Esophagus squamous epithelium (tissue), 5 donors: ENCODE measurements at places on chromosomes 7 and 10. TPM values are rescaled to one million over a fixed set of nuclear protein-coding genes. Genes with fewer than 3 reads are reported as not detected.

TAS2R5 gene
- total RNA-seq, result not detected

NUDCD3 gene
- total RNA-seq, result 50.8 TPM

NXPH1 gene
- not detected for total RNA-seq

RELN gene
- total RNA-seq, result 0.88 TPM

GRCh38 chr7:51613911-51614357 is 297.3 kb upstream of the COBL start:
- no peak for DNase-seq

- DNase-seq, result no peak
Measured at GRCh38 chr7:12303062-12303461, 92.0 kb downstream of the TMEM106B start.

DNA sequence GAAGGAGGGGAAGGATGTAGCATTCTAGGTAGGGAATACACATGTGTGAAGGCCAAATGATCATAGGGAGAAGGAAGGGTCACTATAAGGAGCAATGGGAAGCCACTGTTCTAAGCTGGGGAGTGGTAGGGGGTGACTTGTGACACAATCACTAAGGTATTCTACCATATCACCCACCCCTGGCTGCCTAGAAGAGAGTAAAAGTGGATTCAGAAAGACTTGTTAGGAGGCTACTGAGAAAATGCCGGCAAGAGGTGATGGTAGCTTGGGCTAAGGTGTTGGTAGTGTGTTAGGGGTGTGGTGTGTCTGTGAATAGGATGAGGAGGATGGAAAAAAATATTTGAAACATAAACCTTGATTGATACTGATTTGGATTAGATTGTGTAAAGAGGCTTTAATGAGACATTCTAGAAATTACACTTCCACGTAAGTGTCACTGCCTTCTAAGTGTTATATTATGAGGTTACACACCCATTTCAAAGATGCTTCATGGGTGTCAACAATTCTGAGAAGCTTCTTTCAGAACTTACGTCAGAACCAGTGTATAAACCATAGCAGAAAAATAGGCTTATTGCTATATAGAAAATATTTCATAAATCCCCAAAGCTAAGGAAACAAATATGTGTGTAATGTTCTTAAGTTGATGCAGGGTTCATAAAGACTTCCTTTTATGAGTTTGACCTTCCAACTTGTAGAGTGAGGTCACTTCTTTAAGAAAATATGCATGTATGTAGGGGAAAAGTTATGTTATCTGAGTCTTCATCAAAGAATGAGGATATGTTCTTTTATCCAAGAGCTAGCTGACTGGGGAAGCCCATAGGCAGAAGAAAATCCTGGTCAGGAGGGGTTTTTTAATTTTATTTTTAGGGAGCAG is 5.6 kb upstream of the BPGM start:
- no peak for DNase-seq

GRCh38 chr10:103742824-103743223 is 112.6 kb downstream of the SH3PXD2A start:
- no peak for DNase-seq

GRCh38 chr7:133625046-133625445 is 372.2 kb downstream of the EXOC4 start:
- no peak for DNase-seq

DNA sequence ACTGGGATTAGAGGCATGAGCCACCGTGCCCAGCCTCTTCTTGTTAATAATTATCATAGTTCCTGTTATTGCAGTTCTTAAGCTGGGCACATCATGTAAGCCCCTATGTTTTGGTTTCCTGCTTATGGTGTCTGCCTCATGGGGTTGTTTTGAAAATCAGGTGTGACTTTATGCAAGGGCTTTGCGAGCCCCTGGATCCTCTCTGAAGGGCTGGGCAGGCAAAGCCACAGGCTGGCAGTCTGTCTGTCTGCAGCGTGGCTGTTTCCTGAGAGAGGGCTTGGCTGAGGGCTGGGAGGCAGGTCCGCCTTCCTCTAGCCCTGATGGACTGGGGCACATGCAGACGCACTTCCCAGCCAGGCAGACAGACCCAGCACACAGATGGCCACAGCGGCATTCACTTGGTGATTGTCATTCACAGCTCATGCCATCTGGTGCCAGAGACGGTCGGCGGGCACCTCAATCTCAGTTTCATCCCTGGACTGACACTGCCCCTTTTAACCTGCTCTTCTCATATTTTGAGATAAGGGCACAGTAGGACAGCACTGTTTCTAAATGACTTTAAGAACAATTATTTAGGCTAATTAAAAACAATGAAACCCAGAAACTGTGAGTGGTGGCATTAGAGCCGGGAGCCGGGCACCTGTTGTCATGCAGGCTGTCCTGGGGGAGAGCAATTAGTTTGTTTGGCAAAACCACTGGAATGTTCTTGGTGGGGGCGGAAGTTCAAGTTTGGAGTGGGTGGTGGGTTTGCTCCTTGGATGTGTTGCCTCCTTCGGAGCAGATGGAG is 35.5 kb downstream of the RBM20 start:
- DNase-seq, result no peak

- DNase-seq, result no peak
Measured at GRCh38 chr7:87766827-87767226, 109.3 kb downstream of the SLC25A40 start.

DNA sequence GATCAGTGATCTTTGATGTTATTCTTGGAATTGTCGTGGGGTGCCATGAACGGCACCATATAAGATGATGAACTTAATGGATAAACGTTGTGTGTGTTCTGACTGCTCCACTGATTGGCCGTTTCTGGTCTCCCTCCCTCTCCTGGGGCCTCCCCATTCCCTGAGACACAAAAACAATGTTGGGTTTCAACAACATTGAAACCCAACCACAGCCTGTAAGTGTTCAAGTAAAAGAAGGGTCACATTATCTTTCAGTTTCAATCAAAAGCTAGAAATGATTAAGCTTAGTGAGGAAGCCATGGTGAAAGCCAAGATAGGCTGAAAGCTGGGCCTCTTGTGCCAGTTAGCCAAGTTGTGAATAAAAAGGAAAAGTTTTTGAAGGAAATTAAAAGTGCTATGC is 19.5 kb downstream of the EN2 start:
- no peak for DNase-seq

DNA sequence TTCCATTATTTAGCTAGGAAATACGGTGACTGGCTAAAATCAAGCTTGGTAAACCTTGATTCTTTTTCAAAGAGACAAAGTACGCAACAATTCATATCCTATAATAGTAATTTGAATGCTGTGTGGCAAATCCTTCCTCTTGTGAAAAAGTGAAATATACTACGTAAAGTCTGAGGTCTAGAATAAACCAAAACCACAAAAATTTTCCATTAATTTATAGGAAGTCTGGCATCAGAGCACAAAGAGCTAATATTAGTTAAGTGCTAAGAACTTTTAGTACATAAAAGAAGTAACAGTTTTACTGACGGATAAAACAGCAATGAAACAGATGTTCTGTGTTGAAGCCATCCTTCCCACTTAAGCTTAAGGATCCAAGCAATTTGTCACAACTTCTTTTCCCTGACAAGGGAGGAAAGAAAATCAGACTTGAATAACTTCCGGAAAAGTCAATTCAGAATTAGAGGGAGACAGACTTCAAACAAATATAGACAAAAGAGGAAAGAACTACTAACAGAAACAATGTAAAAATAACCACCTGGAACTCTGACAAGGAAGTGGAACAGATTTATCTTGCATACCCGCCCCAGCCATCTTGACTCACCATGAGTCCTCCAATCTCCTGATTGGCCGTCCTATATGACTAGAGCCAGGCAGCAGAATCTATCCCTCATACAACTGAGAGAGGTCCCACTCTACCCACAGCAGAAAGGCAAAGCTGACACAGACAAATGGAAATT is 34.6 kb downstream of the RHEB start:
- no peak for DNase-seq

DNA sequence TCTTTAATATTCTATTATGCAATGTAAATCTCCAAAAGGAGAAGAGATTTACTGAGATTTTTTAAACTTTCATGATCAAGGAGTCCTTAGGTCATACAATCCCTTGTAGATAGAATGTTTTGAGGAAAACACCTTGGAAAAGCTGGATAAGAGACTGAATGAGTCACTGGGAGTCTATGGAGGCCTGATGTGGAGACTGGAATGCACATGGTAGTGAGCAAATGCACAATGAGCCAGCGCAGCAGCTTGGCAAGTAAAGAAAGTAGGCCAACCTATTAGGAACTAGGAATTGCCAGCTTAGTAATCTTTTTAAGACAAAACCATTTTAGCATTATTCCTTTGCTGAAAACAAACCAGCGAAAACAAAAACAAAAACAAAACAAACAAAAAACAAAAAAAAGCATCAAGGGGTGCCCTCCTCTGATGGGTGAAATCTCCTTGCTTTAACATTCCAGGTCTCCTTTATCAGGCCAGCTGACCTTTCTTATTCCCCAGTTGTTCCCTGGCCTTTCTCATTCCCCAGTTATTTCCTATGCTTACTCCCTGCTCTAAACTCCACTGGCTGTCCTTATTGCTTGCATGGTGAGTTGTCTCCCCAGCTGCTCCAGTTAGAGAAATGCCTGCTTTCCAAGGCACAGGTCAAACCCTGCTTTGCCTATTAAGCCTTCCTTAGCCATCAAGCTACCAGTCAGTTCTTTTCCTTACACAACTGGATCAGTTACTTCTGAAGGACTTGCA is 135.8 kb downstream of the PLCE1 start:
- no peak for DNase-seq

- no peak for DNase-seq
Measured at GRCh38 chr10:120553911-120554310, 96.9 kb downstream of the PLPP4 start.

- DNase-seq, result no peak
Measured at GRCh38 chr7:42024537-42024936, 212.5 kb downstream of the GLI3 start.

DNA sequence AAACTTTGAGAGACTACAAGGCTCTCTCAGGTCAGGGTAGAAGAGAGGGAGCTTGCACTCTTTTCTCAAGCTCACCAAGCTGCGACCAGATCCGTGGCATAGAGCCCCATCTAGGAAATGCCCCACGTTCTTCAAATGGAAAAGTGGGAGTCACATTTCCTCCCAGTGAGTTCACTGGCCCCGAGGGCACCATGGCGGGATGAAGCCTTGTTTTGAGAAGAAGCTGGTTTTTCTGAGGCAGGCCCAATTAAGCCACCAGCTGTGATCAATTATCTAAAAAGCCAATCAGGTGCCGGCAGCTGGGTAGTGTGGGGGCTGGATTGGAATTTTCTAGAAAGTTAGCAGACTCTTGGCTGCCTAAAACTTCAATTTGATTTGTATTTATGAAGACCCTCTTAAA is 101.4 kb downstream of the ZNF365 start:
- no peak for DNase-seq

GRCh38 chr10:60570896-60571295 is 181.2 kb upstream of the ANK3 start:
- no peak for DNase-seq

DNA sequence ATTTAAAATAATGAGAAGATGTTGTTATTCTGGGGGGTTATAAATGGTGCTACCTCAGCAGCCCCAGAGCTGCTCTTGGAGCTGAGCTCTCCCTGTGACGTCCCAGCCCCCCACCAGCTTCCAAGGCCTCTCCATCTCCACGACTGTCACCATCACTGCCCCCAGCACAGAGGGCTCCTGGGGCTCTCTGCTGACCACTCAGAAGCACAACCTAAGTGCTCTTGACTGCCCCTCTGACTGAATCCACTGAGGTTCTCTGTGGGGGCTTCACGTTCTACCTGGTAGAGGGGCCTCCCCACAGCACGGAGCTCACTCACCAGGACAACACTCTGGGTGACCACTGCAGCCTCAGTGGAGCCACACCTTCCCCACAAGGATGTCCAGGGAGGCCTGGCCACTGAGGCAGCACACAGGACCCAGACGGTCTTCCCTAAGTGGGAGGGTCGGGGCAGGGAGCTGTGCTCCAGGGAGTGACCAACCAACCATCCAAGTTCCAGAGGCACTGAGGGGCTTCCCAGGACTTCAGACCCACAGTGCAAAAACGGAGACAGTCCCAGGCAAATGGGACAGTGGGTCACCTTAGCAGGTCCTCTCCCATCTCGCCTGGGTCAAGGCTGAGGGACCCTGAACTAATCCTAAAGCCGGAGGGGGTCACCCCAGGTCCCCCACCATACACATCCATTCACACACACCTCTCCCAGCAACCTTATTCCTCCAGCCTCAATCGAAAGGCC is 121.0 kb upstream of the PPP2R2D start:
- no peak for DNase-seq

DNA sequence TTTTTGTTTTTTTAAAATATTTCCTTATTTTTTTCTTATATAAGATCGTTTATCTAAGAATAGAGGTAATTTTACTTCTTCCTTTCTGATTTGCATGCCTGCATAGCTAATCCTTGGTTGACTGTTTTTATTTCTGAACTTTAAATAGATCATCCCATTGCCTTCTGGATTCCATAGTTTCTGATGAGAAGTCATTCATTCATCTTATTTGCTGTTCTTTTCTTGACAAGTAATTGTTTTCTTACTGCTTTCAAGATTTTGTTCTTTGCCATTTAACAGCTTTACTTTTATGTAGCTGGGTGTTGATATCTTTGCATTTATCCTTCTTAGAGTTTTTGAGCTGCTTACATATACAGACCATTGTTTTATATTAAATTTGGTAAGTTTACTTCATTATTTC is 437.9 kb downstream of the SDK1 start:
- no peak for DNase-seq

DNA sequence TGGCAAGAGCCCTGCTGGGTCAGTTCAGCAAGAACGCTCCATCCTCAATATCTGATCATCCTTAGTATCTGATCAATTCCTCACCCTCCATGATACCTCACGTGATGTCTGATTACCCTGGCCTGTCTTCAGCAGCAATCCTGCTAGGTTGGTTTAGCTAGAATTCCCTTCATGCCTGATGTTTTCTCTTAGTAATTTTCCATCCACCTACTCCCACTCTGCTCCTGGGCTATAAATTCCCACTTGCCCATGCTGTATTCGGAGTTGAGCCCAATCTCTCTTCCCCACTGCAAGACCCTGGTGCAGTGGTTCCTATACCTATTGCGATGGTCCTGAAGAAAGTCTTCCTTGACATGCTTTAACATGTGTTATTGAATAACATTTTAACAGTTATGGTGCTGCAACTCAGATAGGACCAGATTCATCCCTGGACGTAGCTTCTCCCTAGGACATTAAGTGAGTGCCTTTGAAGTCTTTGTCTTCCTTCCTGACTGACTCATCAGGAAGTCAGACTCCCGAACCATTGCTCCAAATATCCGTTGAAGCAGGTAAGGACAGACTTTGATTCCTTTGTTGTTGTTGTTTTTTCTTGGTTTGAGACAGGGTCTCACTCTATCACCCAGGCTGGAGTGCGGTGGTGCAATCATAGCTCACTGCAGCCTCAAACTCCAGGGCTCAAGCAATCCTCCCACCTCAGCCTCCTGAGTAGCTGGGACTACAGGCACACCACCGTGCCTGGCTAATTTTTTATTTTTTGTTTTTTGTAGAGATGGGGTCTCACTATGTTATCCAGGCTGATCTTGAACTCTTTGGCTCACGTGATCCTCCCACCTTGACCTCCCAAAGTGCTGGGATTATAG is 29.4 kb upstream of the CLDN3 start:
- DNase-seq, result no peak

GRCh38 chr10:103757531-103758293 is 97.7 kb downstream of the SH3PXD2A start:
- DNase-seq, result no peak
